CD4-positive, alpha-beta T cell treated with Interleukin-1 beta for 1 hour (primary cell): ENCODE measurements at places on chromosomes 1 and 21.

DNA sequence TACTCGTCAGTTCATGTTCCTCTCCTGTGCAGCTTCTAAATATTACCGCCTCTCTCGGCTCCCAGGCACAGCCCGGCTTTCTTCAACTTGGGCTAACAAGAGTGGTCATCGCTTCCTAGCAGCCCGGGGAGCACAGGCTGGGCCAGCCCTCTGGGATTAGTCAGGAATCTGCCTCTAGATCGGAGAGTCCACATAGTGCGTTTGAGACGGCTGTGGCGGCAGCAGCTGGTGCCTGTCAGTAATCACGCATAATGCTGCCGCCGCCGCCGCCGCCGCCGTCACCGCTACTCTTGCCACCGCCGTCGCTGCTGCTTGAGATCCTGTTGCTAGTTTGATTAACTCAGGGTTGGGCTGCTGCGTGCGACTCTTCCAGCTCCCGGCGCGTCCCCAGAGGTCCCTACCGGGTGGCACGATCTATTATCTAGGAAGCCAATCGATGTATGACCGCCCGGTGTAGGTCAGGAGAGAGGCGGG, at the start of gene RXRG:
TSS of gene RXRG (minus strand) at position 230 of the 474 bp plus-strand sequence. CDS start 233 bp downstream, outside the sequence.
- DNase-seq: no peak

DNA sequence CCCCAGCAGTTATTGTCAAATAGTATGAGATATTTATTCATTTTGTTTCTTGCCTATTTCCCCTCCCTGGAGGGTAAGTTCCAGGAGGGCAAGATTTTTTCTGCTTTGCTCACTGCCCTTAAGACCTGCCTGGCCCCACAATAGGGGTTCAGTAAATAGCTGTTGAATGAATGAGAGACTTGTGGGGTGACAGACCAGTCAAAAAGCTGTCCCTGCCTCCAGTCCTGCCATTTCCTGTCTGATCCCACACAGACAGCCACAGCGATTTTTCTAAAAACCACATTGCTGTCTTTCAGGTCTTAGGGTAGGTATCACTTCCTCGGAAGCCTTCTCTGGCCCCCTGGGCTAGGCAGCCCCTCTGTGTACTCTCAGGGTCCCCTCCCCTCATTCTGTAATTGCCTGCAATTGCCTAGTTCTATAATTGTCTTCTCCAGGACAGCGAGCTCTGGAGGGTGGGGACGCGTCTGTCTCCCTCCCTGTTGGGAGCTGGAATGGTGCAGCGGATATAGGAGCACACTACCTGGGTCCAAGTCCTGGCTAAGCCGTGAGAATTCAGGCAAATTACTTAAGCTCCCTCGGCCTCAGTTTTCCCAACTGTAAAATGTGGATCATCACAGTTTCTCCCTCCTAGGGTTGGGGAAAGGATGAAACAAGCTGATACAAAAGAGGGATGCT, 1.8 kb upstream of the EXTL1 start:
- no peak for DNase-seq

DNA sequence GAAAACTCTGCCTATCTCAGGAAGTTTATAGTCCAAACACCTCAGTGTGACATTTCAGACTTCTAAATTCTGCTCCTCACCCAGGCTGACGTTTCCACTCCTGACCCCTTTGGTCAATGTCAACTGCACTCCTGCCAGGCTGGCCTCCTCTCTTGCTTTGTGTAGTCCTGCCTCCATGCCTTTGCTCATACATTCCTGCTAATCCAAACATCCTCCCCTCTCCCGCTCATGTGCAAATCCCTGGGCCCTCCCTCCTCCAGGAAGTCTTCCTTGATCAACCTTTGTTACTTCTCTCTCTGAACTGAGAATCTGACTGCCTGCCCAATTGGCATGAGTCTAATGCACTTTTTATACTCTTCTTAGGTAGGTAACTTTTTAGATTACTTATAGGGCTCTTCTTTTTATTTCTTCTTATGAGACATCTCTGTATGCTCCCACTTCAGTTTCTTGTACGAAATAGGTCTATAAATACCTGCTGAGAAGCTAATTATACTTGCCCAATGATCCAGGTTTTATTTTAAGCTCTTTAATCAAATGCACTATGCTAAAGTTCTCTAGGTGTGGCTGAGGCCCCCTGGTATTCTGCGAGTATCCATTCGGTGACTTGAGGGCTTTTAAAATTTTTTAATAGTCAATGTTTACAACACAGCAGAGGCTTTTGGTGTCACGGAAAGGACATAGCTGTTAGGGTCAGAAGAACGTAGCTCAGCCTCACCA, 128.1 kb downstream of the PLXNA2 start:
- DNase-seq: no peak

DNA sequence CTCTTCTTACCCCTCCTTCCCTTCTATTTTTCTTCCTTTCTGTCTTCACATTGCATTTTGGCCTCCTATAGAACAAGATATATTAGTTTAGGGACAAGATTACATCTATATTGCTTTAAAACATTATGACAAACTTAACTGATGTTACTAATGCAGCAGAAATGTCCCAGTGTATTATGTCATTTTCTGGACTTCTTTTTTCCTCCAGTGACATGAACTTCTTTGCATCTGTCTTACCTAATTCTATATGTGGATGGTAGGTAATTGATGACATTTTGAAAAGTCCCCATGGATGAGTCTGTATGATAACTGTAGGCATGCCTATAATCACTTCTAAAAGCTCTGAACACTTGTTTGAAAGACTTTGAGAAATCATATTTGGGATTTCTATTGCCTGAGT, 89.5 kb downstream of the FNBP1L start:
- DNase-seq: no peak

GRCh38 chr1:26696654-26697430, 1.0 kb downstream of the ARID1A start:
- peak; percentile 68 for DNase-seq

DNA sequence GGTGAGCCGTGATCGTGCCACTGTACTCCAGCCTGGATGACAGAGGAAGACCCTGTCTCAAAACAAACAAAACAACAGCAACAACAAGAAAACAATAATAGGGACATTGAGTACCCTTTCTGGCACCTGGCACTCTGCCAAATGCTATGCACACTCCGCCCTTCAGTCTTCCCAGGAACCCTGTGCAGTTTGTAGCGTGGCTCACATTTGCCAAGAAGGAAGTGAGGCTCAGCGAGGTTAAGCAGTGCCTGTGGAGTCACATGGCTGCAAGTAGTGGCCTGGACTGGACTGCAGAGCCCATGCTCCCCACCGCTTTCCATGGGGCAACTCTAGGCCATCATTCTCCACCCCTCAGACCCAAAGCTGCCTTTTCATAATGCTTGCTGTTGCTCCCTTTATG, 5.3 kb upstream of the EVA1B start:
- no peak for DNase-seq

- no peak for DNase-seq
These were observed 58.6 kb downstream of the MAST2 start for GRCh38 chr1:45862008-45862407.

GRCh38 chr1:210321552-210321951, 7.2 kb upstream of the HHAT start:
- DNase-seq: no peak

DNA sequence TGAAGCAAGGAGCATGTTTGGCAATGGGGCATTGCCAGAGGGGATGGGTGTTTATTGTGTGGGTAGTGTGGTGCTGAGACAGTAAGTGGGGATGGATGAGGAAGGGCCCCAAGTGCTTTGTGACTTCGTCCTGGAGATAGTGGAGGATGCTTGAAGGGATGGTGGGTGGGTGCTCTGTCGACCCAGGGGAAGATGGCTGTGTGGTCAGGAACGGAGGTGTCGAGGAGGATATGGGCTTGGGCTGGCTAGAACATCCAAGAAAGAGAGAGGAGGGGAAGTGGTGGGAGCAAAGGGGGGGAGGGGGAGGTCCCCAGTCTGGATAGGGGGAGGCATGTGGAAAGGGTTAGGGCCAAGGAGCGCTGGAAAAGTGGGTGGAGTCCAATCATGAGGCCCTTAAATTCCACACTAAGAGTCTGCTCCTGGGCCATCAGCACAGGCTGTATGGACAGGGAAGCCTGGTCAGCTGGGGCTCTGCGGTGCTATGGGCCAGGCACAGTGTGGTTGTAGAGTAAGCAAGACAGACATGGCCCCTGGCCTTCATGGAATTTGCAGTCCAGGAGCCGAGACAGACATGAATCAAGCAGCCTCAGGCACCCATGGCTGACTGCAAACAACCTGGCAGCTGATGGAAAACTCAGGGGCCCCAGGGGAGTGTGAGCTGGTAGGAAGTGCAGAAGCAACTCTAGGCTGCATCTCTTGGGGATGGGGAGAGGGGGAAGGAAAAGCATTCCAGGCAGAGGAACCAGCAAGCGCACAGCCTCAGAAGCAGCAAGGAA, 36.3 kb downstream of the EDN2 start:
- DNase-seq: no peak

- DNase-seq: no peak
These were observed 9.3 kb downstream of the F5 start for GRCh38 chr1:169576935-169577331.
